Hypothalamus (tissue), 51 donors: ENCODE measurements at places on chromosomes 11 and 22.

GRCh38 chr11:114051558-114051957, 8.0 kb upstream of the ZBTB16 start:
- DNase-seq, result no peak

DNA sequence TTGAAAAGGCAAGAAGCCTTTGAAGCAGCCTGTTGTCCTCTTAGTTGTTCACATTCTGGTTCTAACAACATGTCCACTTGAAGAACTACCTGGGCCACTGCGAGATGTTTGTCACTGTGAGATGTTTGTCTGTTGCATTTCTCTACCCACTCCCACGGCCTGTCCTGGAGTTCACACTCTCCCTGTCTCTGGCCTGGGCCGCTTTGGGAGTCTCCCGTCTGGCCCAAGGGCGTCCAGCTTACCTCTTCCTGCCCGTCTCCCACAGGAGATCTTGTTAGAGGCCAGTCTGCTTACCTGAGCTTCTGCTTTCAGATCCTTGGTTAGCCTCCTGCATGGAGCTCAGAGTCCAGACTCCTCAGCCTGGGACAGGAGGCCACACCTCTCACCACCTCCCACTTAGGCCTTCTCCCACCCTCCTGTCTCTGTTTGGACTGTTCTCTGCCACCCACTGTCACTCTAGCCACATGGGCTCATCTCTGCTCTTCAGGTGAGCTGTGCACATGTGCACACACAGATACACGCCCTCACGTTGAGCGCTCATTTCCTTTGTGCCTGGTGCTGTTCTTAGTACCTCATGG, 66.0 kb downstream of the TBC1D22A start:
- no peak for DNase-seq

DNA sequence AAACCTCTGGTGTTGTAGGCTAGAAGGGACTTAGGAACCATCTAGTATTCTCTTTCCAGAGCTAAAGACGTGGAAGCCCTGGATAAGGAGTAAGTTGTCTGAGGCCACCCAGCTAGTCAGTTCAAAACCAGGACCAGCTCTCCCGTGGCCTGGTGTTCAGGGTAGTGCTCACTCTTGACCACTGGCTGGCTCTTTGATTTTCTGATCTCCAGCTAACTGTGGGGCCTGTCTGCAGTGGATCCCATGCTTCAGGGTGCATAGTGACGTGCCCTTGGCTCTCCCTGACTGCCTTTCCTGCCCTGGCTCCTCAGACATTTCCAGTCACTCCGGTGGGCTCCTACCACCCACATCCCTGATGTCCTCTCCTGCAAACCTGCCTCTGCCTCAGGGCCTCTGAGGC, 1.3 kb downstream of the CLMP start:
- no peak for DNase-seq

- no peak for DNase-seq
These were observed 306.3 kb upstream of the ANO3 start for GRCh38 chr11:26025676-26026075.

GRCh38 chr11:115267238-115267781, 236.9 kb downstream of the CADM1 start:
- no peak for DNase-seq

- no peak for DNase-seq
These were observed 8.5 kb upstream of the PLET1 start for GRCh38 chr11:112269139-112269538.

DNA sequence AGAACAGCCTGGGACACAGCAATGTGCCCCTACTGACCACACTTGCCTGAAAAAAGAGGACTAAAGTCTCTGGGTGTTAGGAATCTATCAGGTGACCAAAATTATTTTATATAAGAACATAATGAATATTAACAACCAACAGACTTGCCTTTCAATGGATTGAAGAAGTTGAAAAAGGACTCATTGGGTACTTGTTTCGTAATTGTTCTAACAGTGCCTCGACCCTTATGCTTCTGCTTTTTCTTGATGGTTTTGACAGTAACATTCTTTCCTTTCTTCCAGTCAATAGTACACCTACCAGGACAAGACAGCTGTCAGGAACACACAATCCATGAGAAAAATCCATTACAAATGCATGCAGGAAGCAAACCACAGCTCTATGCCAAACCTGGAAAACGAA, 29.0 kb upstream of the PHLDA2 start:
- no peak for DNase-seq

DNA sequence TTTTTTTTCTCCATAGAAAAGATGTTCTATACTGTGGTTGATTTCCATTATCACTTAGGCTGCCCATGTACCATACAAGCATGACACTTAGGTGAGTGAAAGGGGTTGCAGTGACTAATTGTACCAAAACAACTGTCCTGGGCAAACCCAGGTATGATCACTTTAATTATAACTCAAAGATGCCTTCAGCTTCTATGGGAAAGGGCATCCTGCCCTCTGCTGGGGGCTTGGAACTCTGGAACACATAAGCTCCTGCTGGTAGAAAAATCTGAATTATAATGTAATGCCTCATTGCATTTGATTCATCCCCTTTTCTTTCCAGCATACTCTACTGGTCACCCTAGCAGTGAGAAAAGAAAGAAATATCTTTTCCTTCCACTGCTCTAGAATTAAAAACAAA, 206.3 kb downstream of the DDX10 start:
- no peak for DNase-seq

GRCh38 chr11:45278714-45279113, 7.4 kb downstream of the SYT13 start:
- DNase-seq, result no peak

DNA sequence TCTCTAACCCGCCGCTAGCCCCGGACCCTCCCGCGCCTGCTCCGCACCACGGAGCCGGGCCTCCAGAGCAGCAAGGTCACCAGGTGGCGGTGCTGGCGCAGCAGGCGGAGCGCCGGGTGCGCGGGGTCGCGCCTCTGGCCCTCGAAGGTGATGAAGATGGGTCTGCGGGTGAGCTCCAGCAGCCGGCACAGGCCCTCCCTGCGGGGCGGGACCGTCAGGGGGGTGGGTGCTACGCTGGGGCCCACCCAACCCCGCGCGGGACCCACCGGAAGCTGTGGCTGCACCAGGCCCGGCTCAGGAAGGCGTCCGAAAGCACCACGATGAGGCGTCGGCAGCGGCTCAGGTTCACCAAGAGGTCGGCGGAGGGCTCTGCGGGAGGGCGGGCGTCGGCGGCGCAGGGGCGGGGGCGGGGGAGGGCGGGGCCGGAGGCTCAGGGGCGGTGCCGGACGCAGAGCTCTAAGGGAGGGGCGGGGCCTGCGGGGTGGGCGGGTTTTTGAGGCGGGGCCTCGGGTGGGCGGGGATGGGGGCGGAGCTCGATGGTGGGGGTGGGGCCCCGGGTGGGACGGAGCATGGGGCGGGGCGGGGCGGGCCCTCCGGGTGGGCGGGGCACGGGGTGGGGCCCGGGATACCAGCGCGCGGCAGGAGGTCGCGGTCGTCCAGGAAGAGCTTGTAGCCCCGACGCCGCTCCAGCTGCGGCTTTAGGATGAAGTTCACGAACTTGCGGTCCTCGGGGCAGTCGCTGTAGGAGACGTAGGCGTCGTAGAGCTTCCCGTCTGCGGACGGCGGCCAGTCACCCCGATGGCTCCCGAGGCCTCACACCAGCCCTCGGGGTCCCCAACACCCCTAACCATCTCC, 7.8 kb downstream of the SIGIRR start:
- DNase-seq, result peak; percentile 42

DNA sequence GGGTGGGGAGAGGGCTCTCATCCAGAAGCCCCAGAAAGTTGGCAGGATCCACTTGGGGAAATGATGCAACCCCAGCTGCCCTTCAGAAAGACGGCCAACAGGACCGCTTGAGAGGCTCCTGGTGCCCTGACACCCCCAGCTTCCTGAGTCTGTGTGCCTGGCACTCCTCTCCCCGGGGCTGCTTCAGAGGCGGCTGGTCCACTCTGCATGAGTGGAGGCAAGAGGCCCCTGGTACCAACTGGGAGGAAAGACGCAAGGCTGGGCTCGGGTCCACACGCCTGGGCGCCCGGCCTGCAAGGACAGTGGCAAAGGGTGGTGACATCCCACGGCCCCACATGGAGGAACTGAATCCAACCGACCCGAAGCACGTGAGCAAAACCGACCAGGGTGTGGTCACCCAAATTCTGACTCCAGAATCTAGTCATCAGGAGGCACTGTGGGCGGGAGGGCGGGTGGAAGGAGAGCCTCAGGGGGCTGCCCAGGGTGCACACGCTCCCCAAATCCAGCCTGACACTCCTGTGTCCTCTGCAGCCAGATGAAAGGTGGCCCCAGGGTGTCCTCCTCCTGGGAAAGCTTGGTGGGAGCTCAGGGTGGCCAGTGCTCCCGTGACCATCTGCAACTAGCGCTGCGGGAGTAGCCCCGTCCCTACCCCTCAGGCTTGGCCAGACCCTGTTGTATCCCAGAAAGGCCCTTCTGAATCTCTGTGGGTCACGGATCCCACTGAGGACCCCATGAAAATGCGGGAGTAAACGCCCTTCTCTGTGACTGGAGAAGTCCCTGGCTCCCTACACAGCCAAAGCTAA, 3.7 kb downstream of the RNH1 start:
- DNase-seq, result peak; percentile 59

DNA sequence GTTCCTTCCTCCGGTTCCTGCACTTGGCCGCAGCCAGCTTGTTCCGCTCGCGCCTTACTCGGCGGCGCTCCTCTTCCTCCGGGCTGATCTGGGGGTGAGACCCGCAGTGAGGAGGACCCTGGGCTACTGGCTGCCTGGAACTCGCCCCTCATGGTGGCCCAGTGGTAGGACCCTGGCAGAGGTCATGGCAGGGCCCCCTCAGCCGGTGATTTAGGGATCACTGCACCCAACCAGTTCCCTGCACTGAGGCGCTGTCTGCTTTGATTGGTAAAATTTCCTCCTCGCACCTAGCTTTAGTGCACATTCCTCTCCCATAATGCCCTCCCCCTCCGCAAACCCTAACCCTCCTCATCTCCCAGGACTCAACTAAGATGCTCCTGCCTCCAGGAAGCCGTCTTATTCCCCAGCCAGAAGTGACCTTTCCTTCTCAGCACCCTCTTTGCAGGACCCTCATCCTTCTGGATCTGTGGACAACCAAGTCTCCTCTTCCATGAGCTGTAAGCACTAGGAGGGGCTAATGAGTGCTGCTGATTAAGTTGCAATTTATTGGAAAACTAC, 3.6 kb downstream of the CCDC85B start:
- DNase-seq, result no peak

- DNase-seq, result no peak
These were observed 18.1 kb downstream of the DUSP8 start for GRCh38 chr11:1553808-1554594.

DNA sequence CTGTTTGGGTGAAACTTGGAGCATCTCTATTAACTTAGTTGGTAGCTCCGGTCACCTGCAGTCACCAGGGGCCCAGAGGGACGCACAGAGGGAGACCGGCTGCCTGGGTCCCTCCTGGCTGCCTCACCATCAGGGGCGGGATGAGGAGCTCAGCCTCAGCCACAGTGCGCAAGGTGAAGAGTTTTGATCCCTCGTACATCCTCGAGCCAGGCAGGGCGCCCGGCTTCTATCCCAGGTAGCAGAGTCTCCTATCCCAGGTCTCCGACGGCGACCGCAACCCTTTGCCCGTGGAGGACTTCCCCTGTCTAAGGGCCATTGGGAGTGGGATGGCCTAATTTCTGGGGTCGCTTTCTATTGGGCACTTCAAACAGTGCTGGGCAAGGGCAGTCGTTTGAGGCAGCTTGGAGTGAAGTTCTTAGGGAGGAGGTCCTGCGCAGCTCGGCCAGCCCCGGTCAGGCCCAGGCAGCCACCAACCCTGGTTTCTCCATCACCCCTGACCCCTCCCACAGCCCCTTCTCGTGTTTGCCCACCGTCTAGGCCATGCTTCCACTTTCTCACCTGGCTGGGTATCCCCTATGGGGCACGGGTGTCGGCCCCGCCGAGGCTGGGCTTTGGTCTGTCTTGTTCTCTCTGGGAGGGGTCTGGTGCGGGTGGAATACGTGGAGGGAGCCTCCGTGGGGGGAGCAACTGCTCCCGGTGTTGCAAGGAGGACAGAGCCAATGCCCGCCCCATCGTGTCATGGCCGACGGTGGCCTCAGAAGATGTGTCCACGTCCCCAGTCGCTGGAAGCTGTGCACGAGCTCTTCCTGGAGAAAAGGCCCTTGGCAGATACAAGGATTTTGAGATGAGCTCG, 3.6 kb upstream of the MRGPRG start:
- DNase-seq, result no peak

- no peak for DNase-seq
These were observed 97.6 kb downstream of the TRIM29 start for GRCh38 chr11:120040151-120040840.

DNA sequence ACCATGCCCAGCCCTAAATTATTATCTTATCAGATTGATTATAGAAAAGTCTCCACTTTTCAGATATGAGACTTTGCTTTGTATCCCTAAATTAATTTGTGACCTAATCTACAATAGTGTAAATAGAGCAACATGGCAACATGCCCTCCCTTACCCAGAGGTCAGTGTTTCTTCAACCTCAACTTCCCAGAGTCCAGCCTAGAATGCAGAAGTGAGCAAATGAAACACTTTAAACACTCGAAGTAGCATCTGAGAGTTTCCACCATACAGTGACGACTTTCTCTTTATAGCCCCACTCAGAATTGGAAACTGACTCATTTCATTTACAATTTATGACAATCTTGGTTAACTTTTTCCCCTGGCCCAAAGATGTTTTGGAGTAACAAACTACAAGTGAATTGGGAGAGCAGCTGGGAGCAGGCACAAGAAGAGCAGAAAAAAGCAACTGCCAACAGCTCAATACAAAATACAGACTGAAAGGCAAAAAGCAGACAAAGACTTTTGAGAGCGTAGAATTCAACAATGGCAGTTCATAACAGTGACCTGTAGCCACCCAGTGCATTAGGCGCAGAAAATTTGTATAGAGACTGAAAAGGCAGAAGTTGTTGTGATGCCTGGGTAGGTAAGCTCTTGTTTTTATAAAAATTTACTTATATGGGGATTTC, 10.1 kb upstream of the BLID start:
- DNase-seq, result no peak
